ENCODE measurements at places on chromosomes 12 and 14.

GRCh38 chr14:59895721-59896120 lies 24.2 kb upstream of the LRRC9 start:
- DNase-seq = no peak

DNA sequence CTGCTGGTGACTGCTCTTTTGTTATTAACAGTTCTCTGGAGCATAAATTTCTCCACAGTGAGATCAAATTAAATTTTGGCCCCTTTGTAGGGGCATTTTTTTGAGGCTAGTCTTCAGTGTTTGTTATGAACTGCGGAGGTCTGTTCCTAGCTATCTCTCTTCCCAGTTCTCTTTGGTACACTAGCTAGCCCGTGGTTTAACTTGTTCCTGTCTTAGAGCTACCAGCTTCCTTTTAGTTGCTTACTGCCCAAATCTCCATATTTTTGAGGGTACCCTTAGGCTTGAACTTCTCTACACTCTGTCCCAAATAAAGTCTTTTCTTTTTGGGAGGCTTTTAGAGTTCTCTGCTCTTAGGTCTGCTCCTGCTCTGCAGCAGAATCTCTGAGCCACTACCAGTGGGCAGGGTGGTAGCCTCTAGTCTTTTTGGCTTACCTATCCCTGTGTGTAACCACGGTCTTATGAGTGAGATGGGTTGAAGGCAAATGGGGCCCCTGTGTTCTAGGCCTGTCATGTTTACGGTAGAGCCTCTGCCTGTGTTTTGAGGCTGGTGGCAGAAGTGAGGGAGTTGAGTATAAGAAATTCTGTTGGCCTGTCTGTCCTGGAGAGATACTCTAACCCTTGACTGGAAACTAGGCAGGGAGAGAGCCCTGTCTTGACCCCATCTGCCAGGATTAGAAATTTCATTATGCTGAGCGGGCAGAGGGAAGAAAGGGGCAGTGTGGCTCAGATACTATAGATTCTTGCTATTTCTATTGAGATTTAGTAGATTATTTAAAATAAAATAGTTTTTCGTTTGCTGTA lies 21.0 kb downstream of the CNOT2 start:
- DNase-seq = no peak

DNA sequence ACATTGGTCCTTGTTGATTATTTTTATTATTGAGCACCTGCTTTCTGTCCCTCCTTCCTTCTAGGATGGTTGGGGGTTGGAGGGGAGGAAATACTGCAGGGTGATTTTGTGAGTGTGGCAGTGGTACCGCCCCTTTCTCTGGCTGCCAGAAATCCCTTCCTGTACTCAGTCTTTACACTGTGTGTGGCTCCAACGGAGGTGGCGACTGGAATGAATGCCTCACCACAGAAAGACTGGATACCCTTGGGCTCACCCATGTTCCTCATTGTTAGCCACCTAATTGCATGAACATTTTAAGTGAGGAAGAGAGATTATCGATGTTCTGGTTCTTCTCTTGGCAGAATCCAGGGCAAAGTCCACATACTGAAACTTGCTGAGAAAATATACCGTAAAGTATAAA lies 272.0 kb upstream of the E2F7 start:
- no peak for DNase-seq

GRCh38 chr12:62075870-62076269 lies 184.3 kb upstream of the USP15 start:
- no peak for DNase-seq

GRCh38 chr14:95235351-95235750 lies 78.0 kb upstream of the DICER1 start:
- no peak for DNase-seq

GRCh38 chr12:120290609-120291305 lies 946 bp downstream of the RNU4-2 start:
- DNase-seq = no peak

DNA sequence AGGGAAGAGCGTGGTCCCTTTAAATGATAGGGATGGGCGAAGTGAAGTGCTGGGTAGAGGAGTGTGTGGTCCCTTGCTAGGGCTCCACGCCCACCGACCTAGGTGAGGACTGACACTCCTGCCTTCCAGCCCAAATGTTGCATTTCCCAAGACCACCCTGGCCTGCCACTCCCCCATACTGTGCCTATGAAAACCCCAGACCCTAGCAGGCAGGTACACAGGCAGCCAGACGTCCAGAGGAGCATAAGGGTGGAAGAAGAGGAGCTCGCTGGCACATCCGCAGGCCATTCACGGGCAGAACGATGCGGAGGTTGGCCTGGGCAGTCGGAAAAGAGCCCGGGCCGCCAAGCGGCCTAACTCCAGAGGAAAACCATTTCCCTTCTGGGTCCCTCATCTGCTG lies 817 bp upstream of the IPO8 start:
- no peak for DNase-seq

GRCh38 chr12:80838708-80839107 lies 99.0 kb downstream of the LIN7A start:
- no peak for DNase-seq

GRCh38 chr14:91415794-91416743 lies 1.6 kb downstream of the CCDC88C start:
- DNase-seq = no peak

DNA sequence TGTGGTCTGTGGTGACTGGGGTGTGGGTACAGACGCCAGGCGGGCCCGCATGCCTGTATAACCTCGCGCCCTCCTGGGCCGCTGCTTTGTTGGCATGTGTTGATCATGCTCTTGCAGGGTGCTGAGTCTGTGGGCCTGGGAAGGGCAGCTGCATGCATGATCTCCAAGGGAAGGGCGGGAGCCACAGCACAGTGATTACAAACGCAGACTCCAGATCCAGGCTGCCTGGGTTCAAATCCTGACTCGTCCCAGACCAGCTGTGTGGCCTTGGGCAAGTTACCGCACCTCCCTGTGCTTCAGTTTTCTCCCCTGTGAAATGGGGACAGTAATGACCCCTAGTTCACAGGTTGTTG lies 24.0 kb downstream of the ADGRD1 start:
- no peak for DNase-seq

DNA sequence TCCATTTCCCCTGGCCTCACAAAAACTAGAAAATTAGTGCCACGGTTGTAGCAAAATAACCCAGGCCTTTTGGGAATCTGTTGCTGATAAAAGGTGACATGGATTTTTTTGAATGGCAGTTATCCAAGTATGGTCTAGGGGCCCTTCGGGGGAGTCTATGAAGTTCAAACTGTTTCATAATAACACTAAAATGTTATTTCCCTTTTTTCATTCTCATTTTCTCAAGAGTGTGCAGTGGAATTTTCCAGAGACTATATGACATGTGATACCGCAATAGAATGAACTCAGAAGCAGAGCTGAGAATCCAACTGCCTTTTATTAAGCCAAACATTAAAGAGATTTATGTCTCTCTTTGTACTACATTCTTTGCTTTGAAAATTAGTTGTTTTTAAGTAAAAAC lies 26.9 kb downstream of the GSTZ1 start:
- DNase-seq = no peak

DNA sequence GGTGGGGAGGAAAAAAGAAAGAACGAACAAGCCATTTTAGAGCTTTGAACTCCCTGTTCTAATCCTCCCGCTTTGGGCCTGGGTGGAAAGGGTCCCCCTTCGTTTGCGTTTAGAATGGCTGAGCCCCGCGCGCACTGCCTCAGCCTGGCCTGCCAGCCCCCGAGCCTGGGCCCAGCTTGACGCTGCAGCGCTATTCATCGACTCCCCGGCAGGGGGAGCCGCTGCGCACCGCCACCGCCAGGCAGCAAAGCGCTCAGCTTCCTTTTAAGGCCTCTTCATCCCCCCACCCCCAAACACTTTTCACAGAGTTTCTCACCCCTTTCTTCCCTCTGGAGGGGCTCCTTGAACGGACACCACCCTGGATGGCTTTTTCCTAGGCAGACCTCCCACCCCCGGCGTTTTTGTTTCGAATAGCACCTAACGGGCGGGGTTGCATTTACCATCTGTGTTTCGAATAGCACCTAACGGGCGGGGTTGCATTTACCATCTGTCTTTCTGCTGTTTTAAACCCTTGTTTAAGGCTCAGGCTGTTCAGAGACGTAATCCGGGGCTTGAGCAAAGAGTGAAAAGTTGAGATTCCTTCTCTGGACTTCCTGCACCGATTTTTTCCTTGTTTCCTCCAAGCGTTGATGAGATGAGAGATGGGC lies 56.4 kb upstream of the PIWIL1 start:
- peak; percentile 12 for DNase-seq

Measured in stimulated activated CD4-positive, alpha-beta T cell treated with anti-CD3 and anti-CD28 coated beads, Interleukin-1b, Interleukin-23, amount 100 ng/mL, for 1 hour (primary cell).